ENCODE measurements at places on chromosomes 2 and 18. TPM values are rescaled to one million over a fixed set of nuclear protein-coding genes. Genes with fewer than 3 reads are reported as not detected.

MSTN gene
- not detected for total RNA-seq

RTKN gene
- total RNA-seq, result 1.0 TPM

C2orf42 gene
- 20.1 TPM for total RNA-seq

DYNAP gene
- not detected for total RNA-seq

- DNase-seq, result no peak
Measured at GRCh38 chr2:16174693-16175045, 234.3 kb downstream of the MYCN start.

DNA sequence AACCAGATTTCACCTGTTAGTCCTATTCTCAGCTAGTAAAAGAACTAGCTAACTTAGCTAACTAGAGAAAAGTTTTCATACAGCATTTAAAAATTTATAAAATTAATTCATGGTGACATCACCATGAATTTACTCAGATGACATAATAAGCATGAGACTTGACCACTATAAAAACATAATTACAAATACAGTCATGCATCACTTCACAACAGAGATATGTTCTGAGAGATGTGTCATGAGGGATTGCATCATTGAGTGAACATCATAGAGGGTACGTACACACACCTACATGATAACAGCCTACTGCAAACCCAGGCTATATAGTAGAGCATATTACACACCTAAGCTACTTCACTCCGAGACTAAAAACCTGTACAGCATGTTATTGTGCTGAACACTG, 481.3 kb upstream of the CHAC2 start:
- DNase-seq, result no peak

DNA sequence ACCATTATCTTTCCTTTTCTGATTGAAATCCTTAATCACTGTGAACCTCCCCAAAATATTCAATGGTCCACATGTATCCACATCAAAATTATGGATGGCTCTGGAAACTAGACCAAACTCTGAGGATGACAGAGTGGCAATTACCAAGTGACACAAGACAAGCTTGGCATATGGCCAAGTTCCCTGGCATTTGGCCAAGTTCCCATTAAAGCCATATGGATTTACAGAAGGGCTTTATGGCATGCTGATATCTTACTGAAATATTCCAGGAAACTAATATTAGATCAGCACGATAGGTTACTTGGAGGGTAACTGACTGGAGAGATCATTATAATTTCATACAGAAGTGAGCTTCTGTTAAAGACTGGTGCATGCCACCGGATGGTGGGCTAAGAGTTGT, 21.9 kb upstream of the CERS6 start:
- no peak for DNase-seq

DNA sequence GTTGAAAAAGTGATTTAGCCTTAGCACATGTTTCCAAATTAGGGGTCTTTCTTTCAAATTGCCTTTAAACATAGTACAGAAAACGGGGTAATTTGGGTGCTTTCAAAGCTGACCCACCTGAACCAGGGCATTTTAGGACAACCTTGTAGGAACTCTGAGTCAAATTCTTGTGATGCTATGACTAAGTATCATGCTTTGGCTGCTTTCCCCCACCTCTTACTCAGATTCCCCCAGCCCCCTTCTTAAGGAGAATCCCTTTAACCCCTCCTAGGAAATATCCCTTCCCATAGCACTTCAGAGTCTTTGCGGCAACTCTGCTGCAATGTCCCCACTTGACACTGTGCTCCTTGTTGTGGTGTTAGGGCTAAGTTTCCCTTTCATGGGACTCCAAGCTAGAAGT, 18.6 kb upstream of the KLF7 start:
- no peak for DNase-seq

GRCh38 chr2:31380243-31380642, 34.3 kb downstream of the XDH start:
- no peak for DNase-seq

GRCh38 chr2:24491542-24492420, 727 bp downstream of the NCOA1 start:
- peak; percentile 51 for DNase-seq

- DNase-seq, result no peak
Measured at GRCh38 chr18:73683409-73684238, 464.0 kb downstream of the FBXO15 start.

GRCh38 chr2:30115141-30115980, 31.4 kb upstream of the YPEL5 start:
- DNase-seq, result peak; percentile 56

DNA sequence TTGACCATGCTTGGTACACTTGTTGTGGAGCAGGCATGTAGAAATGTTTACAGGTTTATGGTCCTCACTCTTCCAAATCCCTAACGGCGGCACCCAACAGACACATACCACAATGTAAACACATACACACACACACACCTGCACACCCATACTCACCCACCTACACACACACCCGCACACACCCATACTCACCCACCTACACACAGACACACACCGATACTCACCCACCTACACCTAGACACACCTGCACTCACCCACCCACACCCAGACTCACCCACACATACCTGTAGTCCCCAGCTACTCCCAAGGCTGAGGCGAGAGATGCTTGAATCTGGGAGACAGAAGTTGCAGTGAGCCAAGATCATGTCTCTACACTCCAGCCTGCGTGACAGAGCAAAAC, 1.5 kb upstream of the RAB6D start:
- DNase-seq, result no peak

GRCh38 chr2:237412988-237413776, 782 bp downstream of the COL6A3 start:
- DNase-seq, result no peak

DNA sequence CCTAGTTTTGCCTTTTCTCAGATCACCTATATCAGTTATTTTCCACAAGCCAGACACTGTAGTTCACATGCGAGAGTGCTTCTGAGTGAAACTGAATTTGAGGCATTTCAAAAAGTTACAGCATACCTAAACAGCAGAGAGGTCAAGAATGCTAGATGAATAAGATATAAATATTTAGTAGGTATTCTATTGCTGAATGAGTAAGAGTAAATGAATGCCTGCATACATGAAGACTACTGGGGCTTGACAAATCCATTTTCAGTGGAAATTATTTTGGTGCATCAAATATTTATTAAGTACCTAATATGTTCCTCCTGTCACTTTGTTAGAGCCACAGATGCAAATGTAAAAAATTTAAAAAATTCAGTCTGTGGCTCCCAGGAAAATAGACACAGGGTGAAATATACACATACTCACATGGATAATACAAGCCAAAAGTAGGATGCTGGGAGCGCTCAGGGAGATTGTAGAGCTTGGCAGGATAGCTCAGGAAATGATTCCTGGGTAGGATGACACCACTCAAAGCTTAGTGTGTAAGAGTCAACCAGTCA, 27.6 kb upstream of the CDC42EP3 start:
- DNase-seq, result no peak

GRCh38 chr2:74772046-74772445, 61.9 kb upstream of the HK2 start:
- no peak for DNase-seq

GRCh38 chr18:35050705-35051195, 9.5 kb downstream of the MAPRE2 start:
- no peak for DNase-seq

GRCh38 chr18:3552305-3552704, 102.3 kb downstream of the TGIF1 start:
- no peak for DNase-seq
